ENCODE measurements at places on chromosomes 16 and 17.

DNA sequence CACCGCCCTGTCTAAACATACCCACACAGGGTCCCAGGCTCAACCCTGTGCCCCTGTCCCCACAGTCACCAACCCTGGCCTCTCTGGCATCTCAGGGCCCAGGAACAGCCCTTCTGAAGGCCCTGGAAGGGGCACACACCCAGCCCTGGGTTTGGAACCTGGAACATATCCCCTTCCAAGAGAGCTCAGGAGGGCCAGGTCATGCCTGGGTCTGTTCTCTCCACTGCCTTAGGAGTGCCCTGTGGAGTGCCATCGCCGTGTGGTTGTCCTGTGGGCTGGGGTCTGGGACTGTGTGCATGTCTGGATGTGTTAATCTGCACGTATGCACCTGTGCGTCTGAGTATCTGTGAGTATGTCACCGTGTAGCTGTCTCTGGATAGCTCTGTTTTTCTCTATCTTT is 45.2 kb upstream of the ACSM2B start:
- no peak for DNase-seq

DNA sequence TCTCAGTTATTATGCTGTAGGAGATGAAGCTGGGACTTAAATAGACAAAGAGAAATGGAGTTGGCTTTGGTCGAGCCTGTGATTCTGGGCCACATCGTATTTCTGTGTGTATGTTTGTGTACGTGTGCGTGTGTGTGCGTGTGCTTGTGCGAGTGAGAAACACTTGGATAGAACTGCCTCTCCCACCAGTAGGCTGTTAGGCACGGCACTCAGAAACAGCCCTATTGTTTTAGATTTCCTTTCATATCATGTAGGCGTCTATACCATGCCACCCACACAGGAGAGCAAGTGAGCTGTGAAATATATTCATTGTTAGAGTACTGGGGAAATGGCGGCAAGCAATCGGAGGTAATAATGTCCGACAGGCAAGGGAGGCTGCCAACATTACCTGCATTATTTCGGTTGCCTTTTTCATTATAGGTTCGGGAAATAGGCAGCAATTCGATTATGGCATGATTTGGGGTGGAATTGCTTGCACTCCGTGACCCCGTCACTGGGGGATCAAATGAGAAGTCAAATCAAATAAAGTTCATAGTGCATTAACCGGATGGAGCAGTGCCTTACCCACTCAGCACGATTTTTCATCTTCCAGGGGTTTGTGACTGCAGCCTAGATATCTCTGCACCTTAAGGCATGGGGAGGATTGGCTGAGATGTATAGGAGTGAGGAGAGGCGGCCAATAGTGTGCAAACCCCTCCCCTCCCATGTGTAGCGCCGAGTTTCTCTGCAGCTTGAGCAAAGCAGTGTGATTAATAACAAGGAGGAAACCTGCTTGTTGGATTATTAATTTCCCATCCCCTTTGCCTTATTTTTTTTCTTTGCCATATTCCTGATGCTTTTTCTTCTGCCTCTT is 89.6 kb downstream of the RBFOX1 start:
- DNase-seq: no peak

DNA sequence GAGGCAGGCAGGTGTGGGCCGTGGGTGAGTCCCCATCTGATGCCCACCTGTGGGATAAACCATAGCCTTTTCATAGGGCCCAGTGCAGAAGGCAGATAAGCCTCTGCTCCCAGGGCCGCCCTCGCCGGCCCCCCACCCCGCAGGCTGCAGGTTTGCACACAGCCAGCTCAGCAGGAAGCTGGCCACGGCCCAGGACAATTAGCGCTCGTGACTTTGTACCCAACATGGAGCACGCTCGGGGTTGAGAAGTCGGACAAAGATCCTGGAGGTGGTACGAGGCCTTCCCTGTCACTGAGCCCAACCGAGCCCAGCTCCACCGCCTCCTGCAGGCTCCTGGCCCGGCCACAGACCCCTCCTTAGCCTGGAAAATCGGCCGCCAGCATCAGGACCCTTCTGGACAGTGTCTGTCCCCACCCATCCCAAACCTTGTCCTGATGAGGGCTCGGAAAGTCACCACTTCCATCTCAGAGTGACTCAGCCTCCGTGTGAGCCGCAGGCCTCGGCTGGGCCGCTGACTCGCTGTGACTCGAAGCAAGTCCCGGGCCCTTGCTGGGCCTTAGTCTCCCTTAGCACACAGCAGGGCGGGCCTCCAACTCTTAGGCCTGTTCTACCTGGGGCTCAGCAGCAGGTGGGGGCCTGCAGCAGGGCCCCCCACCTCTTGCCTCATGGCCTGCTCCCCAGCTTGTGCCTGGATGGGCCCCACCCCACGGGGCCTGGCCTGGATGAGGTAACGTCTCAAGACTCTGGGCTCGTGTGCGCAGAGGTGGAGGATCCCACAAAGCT is 22.7 kb downstream of the FAM83G start:
- peak; percentile 50 for DNase-seq

DNA sequence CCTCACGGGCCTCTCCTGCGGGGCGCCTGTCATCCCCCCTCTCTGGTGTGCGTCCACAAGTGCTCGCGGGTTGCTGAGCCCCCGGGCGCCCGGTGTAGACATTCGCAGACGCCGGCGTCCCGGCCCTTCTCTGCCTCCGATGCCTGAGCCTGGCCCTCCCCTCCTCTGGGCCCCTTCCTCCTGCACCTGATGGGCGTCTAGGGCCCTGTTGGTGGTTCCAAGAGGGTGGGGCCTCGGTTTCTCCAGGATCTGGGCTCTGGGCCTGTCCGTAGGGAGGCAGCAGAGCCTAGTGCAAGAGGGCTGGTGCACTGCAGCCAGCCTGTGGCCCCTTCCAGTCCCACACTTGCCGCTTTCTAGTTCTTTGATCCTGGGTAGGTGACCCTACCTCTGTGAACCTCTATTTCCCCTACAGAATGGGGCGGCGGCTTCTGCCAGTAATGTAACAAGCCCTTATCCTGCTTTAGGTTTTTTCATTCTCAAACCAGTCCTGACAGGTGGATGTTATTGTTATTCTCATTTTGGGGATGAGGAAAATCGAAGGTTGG is 623 bp downstream of the E4F1 start:
- no peak for DNase-seq

GRCh38 chr16:11398851-11399250 is 53.6 kb downstream of the RMI2 start:
- no peak for DNase-seq

GRCh38 chr17:80826955-80827645 is 164.5 kb upstream of the CHMP6 start:
- DNase-seq: no peak

- DNase-seq: no peak
Measured at GRCh38 chr16:50812046-50812445, 70.2 kb downstream of the CYLD start.

DNA sequence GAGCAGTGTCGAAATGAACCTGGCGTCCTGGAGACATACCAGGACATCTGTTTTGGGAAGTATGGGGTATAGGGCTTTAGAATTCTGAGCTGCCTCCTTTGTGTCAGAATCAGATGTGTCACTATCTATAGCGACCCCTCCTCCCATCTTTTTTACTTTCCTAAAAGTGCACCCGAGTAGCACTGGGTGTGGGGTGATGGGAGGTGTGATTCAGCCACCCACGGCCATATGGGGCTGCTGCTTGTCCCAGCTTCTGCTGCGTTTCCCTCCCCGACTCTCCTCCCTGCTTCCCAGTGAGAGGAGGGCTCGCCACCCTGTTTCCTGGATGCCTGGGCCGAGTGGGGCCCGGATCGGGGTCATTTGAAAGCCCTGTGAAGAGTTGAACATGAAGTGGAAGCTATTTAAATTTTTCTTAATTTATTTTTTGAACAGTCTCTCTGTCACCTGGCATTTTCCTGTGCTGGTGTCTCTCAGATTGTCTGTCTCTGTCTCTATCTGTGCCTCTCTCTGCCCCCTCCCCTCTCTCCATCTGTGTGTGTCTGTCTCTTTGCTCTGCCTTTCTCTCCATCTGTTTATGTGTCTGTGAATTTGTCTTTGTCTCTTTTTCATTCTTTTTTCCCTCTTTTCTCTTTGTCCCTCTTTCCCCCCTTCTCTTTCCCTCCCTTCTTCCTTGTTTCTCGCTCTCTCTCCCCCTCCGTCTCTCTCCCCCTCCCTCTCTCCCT is 638.8 kb upstream of the EEF2KMT start:
- DNase-seq: no peak

- no peak for DNase-seq
Measured at GRCh38 chr16:57061084-57061905, 31.1 kb upstream of the CPNE2 start.

DNA sequence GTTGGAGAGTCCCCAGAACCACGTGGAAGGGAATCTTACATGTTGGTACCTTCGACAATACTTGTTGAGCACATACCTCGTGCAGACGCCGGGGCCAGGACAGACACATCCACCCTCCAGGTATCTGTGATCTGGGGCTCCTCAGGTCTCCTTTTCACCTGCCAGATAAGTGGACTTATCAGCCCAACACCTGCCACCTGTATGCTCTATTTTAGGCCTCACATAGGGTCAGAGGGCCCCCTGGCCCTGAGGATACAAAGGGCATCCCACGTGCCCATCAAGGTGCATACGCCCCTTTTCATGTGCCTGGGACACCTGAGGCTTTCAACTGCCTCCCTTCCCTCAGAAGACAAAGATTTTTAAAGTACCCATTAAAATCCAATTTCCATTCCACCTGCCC is 212.7 kb downstream of the MRTFB start:
- no peak for DNase-seq

DNA sequence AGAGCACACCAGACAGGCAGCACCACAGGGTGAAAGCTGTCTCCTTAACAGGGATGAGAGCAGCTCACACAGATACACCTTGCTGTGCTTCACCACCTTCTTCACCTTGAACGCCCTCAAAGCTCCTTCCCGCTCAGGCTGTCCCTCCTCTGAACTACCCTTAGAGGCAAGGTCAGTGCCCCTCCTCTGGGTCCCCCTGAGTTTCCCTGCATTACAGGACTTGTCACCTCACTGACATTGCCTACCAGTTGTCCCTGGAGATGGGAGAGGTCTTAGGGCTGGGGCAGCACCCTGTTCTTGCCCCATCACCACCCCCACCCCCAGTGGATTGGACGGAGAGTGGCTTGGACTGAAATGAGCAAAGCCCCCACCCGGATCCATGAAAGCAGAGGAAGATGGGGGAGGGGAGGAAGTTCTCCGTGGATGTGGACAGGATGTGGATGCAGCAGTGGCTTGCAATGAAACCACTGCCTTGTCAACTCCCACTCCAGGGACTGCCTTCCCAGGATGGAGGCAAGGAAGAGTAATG is 73.2 kb upstream of the CDH5 start:
- no peak for DNase-seq

GRCh38 chr17:73397856-73398540 is 86.2 kb upstream of the CDC42EP4 start:
- DNase-seq: no peak

DNA sequence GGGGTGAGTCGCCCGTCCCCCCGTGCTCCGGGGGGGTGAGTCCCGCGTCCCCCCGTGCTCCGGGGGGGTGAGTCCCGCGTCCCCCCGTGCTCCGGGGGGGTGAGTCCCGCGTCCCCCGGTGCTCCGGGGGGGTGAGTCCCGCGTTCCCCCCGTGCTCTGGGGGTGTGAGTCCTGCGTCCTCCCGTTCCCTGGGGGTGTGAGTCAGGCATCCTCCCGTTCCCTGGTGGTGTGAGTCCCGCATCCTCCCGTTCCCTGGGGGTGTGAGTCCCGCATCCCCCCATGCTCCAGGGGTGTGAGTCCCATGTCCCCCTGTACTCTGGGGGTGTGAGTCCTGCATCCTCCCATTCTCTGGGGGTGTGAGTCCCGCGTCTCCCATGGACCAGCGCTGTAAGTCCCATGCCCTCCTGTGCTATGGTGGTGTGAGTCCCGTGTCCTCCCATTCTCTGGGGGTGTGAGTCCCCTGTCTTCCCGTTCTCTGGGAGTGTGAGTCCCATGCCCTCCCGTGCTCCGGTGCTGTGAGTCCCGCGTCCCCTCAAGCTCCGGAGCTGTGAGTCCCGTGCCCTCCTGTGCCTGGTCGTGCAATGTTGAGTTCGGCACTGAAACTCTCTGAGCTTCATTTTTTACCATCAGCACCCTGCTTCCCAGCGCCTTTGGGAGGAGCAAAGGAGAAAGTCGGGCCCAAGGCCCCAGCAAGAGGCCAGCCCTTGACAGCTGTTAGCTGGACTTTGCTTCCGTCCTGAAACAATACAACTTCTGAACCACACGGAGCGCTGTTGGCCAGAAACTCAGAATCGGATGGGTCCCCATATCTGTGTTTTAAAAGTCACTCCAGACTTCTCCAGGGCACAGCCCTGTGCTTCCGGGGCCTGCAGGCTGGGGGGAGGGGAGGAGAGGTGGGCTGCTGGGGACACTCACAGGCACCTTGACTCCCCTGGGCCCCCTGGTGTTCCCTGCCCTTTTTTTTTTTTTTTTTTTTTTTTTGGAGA is 11.5 kb upstream of the ZC3H18 start:
- DNase-seq: peak; percentile 31

DNA sequence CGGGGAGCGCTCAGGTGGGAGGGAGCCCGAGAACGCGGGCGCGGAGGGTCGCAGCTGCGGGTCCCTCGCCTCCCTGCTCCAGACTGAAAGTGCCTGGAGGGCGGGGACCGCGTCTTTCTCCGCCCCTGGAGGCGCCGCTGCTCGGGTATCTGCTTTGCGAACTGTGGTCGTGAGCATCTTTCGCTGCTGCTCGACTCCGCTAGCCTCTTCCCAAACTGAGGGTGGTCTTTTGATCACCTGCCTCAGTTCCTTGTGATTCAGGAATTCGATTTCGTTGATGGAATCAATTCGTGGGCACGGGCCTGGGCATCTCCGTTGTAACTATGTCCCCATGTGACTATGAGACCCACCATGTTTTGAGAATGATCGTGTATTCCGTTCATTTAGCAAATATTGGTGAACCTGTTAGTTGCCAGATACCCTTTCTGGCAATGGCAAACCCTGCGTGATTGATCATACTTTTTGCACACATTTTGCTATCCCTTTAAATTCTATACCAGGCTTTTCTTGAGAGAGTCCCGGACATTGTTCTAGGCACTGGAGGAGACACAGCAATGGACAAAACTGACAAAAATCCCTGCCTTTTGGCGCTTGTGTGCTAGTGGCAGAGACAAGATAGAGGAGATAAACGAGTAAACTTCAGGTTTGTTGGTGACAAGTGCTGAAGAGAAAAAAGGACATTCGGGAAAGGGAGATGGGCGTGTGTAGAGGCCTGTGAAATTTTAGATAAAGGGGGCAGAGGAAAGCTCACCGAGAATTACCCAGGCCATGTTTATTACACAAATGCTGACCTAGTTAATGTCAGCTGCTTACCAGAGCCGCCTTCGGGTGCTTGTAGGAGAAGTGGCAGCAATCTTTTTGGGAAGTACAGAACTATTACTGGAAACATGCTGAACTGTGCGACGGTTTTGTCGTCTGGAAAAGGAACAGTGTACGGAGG is 948 bp downstream of the UTP18 start:
- DNase-seq: no peak

- DNase-seq: no peak
Measured at GRCh38 chr17:46928467-46929261, 5.7 kb downstream of the GOSR2 start.

- DNase-seq: no peak
Measured at GRCh38 chr17:28646039-28646754, 1.2 kb upstream of the BLTP2 start.

- no peak for DNase-seq
Measured at GRCh38 chr16:19929062-19929511, 44.4 kb upstream of the GPRC5B start.

- no peak for DNase-seq
Measured at GRCh38 chr16:21644674-21645073, 7.7 kb downstream of the IGSF6 start.

All from NCI-H2081 (cell line).